Fibroblast of skin of right quadriceps (primary cell): ENCODE measurements at places on chromosomes 3 and 15.
A peak's percentile ranks its signal among the peaks of the same experiment; 100 is the strongest.

GRCh38 chr15:40498891-40499290 is 28.1 kb downstream of the CHST14 start:
- no peak for DNase-seq

- peak; percentile 23 for DNase-seq
Observed at GRCh38 chr3:172467170-172467824, 19.0 kb upstream of the GHSR start.

- peak; percentile 11 for DNase-seq
Observed at GRCh38 chr3:126528800-126529541, 5.0 kb downstream of the CHST13 start.

DNA sequence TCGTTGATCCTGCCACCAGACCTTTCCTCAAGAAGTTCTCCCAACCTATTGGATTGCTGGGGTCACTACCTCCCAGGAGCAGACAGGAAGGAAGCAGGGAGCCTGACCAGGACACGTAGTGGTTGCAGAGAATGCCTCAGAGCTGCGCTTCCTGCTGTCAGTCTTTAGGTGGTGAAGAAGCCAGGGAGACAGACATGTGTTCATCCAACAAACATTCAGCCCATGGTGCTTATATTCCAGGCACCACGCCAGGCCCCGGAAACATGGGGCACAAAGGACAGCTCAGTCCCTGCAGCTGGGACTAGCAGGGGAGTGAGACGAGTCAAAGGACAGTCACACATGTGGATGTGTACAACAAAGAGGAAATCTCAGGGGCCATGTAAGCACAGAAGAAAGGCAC is 26.0 kb upstream of the CORO2B start:
- peak; percentile 65 for DNase-seq

- DNase-seq, result peak; percentile 91
Observed at GRCh38 chr3:122793568-122794416, at the start of gene HSPBAP1. HSPBAP1 (minus strand) TSS chr3:122793831; CDS start chr3:122793680, 151 bp downstream.

DNA sequence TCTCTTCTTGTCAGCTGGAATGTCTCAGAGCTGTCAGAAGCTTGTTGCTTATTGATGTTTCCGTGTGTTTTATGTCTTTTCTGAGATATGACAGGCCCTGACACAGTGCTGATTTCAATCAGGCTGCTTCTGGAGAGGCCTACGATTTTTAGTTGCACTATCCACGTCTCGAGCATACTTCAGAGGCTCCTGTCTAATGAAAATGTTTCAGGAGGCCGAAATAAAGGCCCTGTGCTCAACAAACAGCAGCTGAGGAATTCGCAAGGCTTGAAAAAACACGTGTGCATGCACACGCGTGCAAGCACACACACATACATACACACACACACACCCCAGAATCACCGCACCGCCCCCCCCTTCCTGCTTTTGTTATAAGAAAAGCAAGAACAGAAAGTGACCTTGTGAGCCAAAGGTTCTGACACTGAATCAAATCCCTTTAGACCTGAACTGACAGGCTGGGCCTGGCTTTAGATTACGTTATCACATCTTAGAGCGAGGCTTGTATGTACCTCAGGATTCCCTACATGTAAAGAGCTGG is 296.6 kb downstream of the NR2F2 start:
- no peak for DNase-seq

DNA sequence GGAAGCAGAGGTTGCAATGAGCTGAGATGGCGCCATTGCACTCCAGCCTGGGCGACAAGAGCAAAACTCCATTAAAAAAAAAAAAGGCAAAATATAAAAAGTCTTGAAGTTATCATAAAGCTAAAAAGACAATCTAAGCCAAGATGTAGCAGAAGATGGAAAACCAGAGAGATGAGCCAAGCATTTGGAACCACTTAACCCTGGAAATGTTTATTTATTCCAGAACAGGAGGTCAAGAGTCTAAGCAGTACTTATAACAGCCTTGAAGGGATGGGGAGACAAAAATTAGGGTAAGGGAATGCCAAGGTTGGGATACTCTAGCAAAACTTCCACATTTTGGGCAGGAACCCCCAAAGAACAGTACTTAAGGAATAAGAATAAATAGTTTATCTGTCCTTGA is 30.1 kb downstream of the FAIM start:
- no peak for DNase-seq

- no peak for DNase-seq
Observed at GRCh38 chr3:101758224-101758623, 20.8 kb upstream of the NXPE3 start.

DNA sequence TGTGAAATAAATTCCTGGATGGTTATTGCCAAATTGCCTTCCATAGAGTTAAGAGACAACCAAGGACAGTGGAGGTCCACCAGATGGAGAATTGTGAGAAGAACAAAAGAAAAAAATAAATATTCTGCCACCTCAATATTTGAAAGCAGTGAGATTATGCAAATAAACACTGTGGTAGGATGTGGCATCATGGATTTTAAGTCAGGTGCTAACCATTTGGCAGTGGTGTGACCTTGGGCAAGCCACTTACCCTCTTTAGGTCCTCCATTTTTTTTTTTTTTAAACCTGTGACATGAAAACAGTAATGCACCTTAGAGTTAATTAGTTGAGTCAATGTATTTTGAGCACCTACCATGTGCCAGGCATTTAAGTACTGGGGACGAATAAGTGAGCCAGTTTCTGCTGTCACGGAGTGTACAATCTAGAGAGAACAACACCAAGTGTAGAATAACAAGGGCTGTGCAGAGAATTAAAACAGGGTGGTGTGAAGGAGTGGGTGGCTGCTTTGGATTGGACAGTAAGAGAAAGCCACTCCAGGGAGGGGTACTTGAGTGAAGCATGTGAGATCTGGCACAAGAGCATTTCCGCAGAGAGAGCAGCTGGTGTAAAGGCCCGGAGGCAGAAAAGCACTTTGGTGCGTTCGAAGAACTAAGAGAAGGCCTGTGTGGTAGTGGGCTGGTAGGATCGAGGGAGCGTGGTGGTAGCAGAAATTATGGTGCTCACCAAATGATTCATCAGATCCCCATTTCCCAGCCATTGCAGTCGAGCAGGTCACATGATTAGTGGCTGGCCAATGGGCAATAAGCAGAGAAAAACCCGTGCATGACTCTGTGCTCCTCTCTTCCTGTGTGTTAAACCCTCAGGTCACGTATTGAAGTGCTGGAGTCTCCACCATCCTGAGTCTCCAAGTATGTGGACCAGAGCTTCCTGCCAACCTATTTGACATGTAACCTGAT is 39.2 kb downstream of the CCK start:
- no peak for DNase-seq

DNA sequence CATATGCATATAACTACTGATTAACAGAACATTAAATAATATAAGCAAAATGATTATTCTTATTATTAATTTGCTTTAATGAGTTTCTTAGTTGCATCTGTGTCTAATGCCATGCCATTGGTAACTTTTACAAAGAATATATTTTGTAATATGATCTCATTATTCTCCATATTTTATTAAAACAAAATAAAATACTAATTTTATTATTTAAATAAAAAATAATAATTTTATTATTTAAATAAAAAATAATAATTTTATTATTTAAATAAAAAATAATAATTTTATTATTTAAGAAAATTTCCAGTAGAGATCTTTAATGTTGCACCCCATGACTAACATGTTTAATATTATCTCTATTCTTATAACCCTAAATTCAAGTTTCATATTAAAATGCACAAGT is 771.1 kb downstream of the NR2F2 start:
- DNase-seq, result no peak

GRCh38 chr15:70195171-70195570 is 97.5 kb upstream of the TLE3 start:
- DNase-seq, result no peak

- peak; percentile 80 for DNase-seq
Observed at GRCh38 chr3:194682694-194683310, 2.9 kb upstream of the FAM43A start.

GRCh38 chr3:30462721-30463470 is 143.5 kb upstream of the TGFBR2 start:
- DNase-seq, result peak; percentile 26

- no peak for DNase-seq
Observed at GRCh38 chr3:157520485-157521150, 17.4 kb upstream of the VEPH1 start.

GRCh38 chr3:12253516-12254343 is 35.1 kb upstream of the PPARG start:
- DNase-seq, result no peak

- DNase-seq, result no peak
Observed at GRCh38 chr3:184584464-184584891, 22.9 kb downstream of the EPHB3 start.

- DNase-seq, result peak; percentile 15
Observed at GRCh38 chr3:111069974-111070771, 1.4 kb upstream of the NECTIN3 start.

- DNase-seq, result peak; percentile 31
Observed at GRCh38 chr3:24714436-24714835, 219.8 kb upstream of the THRB start.

- peak; percentile 7 for DNase-seq
Observed at GRCh38 chr3:156416846-156417558, 137.9 kb downstream of the SSR3 start.

DNA sequence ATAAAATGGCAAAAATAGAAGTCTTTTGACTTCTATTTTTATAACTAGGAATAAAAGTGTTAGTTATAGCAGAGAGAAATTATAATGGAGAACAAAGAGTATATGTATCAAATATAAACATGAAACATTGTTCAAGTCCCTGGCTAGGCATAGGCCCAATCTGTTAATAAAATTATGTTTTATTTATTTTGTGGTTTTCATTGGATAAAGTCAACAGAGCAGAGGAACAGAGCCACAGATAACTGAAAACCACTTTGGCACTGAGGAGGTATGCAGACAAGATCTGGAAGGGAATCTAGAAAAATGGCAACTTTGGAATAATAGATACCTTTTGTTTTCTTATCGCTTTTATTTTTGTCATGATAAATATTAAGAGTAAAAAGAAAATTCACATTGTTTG is 50.4 kb upstream of the ICE2 start:
- DNase-seq, result no peak

DNA sequence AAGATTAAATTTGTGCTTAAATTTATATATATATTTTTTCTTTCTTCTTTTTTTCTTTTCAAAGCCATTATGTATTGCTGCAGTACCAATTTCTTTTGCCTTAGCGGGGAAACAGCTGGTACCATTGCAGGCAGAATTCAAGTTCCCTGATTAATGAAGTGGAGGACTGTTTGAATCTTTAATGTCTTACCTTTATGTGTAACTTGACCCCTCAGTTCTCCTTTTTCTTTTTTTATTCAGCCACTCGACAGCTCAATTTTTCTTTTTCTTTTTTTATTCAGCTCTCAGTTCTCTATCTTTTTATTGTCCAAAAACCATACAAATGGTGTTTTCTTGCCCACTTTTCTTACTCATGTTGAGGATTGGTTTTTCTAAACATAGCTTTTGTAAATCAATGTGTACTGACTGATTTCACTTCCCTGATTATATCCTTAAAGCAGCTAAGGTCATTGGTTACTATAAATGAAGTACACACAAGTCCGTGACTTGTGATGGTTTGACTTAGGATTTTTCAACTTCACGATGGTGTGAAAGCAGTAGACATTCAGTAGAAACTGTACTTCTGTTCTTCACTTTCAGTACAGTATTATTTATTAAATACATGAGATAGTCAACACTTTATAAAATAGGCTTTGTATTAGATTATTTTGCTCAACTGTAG is 22.8 kb downstream of the ATP2C1 start:
- no peak for DNase-seq

- peak; percentile 14 for DNase-seq
Observed at GRCh38 chr3:123449102-123449996, 459 bp upstream of the ADCY5 start.

GRCh38 chr3:177096615-177097014 is 100.7 kb downstream of the TBL1XR1 start:
- DNase-seq, result no peak

GRCh38 chr3:145017959-145018358 is 1046.3 kb downstream of the DIPK2A start:
- DNase-seq, result peak; percentile 16

DNA sequence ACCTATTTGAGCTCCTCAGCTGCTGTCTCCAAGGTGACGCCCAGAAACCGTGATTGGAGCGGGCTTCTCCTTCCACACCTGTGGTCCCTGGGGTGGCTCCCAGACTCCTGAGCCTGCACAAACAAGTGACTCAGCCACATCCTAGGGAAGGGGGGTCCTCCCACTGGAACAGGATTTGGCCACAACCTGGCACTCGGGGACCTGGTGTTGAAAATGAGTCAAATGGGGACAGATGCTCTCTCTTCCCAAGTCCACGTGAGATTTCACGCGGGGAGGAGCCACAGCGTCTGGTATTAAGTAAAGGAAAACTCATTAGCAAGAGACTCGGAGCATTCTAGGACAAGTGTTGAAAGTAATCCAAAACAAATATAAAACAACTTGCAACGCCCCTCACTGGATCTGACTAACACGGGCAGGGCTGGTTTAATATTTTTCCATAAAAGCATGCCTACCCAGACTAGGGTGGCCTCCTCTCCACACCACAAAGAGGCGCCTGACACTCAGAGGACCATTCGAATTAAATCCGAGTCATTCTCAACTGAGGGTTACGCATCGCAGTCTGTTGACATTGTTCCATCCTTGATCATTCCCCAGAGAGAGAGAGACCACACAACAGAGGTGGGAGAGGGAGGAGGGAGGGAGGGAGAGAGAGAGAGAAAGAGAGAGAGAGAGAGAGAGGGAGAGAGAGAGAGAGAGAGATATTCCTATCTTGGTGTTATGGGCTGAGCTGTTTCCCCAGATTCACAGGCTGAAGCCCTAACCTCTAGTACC is 74.4 kb downstream of the MGLL start:
- DNase-seq, result peak; percentile 93

DNA sequence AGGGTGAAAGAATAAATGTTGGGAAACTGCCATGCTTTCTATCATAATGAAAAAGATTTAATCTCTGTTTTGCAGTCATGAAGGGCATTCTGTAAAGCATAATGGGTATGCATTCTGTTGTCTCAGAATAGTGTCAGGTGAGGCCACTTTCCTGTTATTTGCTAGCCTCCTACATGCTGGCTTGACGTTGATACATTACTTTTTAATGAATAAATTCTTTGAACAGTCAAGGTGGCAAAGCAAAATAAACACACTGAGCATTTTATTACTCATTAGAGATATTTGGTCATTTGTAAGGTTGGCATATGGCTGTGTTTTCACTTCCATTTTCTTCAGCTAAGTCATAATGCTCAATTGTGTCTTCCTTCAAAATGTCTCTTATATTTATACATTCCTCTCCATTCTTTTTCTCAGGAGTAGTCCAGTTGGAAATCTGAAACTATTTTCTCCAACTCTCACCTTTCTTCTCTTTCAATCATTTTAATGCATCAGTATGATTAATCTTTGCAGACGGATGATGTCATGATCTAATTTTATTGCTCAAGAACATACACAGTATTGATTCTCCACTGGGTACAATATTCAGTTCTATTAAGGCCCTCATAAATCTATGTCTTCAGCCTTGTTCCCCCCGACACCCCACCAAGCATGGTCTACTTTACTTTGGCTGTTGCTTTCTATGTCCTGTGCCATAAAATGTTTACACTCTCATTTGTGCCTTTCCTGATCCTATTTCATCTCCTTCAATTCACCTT is 290.7 kb downstream of the GBE1 start:
- DNase-seq, result no peak

DNA sequence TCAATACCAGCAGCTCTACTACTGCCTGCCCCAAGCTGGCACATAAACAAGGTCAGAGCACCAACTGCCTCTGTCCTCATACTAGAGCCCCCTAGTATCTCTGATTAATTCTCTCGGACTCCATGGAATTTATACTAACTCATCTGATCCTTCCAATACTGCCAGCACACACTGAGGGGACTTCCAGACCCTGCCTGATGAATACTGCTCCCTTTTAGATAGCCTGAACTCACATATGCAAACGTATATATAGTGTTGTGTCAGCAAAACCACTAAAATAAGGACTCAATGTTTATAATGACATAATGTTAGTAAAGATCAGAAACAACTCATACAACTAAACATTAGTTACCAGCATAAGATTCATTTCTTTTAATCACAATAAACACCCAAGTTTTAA is 25.0 kb downstream of the CEP70 start:
- DNase-seq, result no peak
